SW 1271 (cell line): ENCODE measurements at places on chromosomes 7 and 10.

DNA sequence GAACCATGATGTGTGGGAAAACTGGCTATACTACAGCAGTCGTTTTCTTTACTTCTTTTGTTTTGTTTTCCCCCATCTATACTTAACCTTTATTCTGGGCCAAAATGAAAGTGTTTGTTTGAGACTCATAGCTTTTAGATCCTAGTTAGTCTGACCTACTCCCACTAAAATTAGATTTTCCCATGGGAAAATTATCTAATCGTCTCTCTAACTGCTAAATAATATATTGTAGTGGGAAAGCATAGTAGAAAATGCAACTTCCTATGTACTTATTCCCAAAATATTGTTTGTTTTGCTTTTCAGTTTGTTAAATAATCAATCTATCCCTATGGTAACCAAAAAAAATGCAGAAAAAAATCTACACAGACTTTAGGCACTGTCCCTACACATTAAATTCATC, 96.6 kb downstream of the NOC3L start:
- DNase-seq: no peak

DNA sequence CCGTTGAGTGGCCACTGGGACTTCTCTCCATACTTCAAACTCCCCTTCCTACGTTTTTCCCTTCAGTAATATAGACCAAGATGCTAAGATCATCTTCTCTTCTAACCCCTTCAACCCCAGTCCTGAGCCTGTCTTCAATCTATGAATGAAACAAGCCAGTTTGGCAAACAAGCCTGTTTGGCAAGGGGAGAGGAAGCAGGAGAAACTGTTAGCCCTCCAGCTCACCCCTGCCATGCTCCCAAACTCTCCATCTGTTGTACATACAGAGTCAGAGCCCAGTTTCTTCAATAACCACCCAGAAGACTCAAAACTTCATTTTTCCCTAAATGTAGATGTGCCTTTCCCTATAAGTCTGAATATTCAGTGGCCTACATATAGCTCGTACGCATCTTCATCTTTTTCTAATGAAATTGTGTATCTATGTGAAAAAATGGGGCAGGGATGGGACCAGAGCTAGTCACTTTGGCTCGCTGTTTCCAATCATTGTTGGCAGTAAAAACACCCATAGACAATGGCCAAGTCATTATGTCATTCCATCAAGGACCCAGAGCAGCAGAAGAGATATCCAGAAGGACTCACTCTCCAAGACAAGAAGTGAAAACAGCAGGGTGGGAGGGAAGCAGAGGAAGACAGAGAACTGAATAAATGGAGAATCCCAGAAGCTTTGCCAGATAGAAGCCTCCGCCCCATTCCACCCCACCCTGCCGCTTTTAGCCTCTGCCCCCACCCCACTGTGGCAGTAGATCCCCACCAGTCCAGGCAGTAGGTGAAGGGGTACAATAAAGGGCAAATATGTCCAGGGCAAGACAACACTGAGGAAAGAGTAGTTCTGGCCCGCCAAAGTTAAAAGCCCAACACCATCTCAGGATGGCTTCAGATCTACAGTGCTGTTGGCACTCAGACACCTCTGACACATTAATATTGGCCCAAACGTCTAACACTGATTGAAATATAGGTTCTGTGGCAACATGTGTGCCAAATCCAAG, 87.3 kb downstream of the DOCK4 start:
- DNase-seq: no peak

DNA sequence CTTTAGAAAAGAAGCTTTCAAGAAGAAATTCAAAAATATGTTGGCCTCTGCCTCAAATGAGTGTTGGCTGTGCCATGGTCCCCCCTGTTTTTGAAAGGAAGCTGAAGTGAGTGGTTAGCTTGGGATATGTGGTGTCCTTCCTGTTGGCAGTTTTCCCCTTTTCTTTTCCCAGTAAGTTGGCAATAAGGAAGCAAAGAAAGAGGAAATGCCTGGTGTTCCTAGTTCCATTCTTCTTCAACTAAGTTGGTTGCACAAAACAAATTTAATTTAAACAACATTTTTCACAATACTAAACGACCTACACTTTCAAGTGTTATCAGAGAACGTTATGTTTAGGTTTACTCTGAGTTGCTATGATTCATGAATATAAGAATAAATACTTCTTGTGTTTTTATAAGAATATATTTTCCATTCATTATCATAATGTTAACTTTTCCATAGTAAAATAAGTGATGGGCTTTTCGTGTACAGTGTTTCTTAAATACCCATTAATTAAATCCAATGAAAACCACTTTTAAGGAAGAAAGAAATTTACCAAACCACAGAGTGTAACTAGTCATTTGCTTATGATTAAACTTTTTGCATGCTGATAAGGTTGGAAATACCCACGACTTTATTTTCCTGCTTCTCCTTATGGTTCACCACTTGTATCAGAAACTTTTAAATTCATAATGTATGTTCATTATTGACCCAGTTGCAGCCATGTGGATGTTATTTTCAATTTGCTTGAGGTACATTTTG, 7.7 kb downstream of the HDAC9 start:
- DNase-seq: no peak

DNA sequence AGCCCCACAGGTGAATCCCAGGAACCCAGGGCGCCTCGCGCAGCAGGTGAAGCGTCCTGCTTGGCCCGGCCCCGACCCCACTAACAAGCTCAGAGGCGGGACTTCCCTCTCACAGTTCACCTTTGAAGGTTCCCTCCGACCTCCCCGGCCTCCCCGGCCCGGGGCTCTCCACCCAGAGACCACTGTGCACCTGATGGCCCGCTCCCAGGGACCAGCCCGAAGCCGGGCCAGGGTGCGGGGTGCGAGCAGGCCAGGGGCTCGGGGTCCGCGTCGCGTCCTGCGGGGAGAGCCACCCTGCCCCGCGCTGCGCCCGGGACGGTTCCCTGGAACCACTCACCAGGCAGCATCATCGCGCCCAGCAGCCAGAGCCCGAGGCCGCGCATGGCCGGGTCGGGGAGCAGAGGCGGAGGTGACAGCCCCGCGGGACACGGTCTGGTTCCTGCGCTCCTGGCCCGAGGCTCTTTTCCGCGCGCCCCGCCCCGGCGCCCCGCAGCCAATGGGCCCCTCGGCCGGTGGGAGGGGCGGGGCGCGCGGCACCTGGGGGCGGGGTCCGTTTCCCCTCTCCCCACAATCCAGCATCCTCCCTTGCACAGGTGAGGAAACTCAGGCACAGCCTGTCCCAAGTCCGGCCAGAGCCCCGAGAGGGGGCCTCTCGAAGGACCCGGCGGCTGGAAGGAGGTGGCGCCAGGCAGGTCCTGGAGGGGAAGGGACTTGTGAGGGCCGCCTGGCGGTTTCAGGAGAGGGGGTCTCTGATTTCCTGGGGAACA, at the start of gene ADAM8:
TSS of gene ADAM8 (minus strand) at position 434 of the 767 bp plus-strand sequence. CDS start at position 383, 51 bp downstream.
- no peak for DNase-seq

DNA sequence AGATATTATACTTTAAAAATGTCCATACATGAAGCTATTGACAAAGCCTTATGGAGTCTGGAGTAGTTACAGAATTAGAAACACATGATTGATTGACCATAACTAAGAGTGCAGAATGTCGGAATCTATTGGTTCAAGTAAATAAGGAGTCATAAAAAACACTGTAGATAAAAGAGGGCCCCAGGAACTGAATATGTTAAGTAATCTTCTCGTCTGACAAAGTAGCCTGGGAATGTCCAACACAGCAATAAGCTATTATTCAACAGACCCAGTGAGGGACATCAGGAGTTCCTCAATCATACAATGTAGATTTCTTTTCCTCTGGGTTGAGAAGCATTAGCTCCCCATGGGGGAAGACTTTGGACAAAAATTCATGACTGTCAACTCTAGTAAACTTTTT, 782.0 kb downstream of the SUGCT start:
- no peak for DNase-seq

- no peak for DNase-seq
These were observed 52.6 kb downstream of the TSPAN15 start for GRCh38 chr10:69503896-69504265.
